ENCODE measurements at places on chromosomes 2 and 18.

DNA sequence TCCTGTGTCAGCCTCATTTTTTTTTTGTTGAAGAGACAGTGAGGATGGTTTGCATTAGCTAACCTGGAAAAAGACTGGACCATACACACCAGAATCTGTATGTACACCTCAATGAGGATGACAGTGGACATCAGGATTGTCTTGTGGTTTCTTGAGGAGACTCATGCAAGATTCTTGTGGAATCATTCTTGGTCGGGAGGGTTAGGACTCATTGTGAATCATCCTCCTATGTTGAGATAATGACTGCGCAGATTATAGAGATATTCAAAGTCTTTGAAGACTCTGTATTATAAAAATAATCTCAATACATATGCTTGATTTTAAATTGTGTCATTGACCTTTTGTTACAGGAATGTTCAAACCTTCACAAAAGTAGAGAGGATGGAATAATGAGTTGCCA lies 49.1 kb upstream of the DOCK10 start:
- DNase-seq: no peak

- DNase-seq: no peak
These were observed 96.8 kb downstream of the DSC3 start for GRCh38 chr18:30945761-30946160.

DNA sequence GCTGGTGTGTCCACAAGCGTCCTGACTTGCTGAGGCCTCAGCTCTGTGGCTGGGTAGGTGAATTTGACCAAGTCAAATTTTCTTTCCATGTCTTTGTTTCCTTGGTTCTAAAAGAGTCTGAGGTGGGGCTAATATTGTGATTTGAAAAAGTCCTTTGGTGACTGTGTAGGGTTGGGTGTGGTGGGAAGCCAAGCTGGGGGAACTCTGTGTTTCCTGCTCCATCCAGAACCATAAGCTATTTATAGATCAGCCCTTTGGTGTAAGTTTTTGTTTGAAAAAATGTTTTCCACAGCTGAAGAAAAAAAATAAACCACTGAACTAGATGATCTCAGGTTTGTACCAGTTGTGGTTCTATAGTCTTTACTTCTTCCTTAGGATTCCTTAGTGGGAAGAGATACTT lies 462.7 kb downstream of the TGIF1 start:
- DNase-seq: no peak

DNA sequence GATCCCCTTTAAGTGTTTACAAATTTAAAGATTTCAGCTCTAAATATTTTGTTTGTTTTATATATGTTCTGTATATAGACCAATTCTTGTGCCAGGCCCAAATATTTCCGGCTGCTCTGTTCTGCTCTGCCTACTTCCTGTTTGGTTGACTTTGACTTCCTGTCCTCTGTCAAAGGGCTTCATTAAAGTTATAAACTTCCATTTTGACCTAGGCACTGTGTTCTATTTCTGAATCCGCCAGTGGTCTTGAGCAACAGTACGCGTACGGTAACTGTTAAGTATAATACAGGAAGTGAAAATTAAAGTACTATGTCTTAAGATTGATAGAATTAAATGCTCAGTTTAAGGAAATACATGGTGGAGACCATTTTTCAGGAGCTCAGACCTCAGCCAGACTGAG lies 13.5 kb upstream of the REL start:
- no peak for DNase-seq

DNA sequence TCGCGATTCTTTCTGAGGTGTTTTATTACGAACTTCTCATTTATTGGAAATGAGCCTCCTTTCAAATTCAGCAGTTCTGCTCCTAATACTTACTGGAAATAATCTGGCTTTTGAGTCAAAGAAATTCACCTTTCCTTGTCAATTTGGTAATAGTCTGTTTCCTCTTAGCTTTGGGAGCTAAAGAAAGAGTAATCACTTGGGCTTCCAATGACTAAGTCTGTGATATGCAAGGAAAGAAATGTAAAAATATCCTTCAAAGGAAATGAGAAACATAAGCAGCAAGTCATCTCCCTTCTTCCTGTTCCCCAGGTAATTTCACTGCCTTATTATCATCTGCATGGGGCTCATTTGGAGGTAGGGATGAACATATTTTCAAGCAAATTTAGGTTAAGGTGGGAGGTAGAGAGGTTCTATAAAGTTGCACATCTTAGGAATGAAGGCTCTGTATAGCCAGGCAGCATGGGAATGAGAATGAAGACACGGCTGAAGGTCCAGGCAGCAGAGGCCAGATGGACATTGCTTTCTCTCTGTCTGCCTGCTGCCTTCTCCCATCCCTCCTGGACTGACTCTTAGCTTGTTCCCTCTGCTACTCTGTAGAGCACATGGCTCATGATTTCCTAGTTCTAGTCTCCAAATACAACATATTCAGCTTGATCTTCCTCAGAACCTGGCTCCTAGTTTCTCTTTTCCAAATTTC lies 1.0 kb downstream of the SPP2 start:
- DNase-seq: no peak

DNA sequence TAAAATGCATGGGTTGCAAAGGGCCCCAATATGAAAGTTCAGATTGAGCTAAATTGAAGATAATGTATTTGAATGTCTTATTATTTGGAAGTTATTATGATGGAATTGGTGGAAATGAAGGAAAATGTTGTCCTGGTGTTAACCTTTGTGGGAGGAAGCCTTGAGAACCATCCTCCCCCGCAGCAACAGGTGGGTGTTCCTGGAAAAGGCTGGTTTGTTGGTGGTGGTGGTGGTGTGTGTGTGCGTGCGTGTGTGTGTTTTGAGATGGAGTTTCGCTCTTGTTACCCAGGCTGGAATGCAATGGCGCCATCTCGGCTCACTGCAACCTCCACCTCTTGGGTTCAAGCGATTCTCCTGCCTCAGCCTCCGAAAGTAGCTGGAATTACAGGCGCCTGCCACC lies 36.2 kb downstream of the CHRNA1 start:
- DNase-seq: no peak

DNA sequence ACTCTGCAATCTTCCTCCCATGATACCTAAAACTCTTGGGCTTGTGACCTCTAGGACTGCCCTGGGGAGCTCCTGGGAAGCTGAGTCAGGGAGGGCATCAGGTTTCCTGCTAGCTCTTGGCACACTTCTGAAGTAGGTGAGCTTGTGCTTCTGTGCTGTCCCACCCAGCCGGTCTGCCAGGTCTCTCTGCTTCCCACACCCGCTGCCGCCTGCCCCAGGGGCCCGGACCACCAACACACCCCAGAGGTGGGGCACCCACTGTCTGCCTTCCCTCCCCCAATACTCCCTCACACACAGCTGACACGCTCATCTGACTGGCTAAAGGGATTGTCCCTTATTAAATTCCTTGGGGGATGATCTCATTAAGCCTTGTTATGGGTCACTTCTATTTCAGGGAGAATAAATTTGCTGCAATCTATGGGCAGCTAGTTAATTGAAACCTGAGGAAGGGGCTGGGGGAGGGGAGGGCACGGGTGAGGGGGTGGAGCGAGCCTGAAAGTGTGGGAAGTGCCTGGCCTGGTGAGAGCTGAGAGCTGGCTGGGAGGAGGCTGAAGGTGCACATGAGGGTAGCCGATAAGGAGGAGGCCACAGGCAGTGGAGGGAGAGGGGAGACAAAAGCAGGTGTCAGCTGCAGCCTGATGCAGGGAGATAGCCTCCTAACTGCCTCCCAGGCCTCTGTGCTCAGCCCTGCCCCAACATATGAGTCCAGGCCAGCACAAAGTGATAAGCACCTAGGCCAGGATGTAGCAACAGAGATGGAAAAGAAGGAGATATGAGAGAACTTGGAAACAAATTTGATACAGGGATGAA lies 48.8 kb downstream of the HAUS1 start:
- peak; percentile 94 for DNase-seq
